HCT116 (cell line): ENCODE measurements at places on chromosomes 16 and 17. TPM values are rescaled to one million over a fixed set of nuclear protein-coding genes. Genes with fewer than 3 reads are reported as not detected.

- DNase-seq = no peak
These were observed 317.8 kb downstream of the CA10 start for GRCh38 chr17:51840688-51841087.

CCDC78 gene
- 22.9 TPM for total RNA-seq

OR2C1 gene
- total RNA-seq = not detected

TMEM92 gene
- 6.6 TPM for total RNA-seq

DNA sequence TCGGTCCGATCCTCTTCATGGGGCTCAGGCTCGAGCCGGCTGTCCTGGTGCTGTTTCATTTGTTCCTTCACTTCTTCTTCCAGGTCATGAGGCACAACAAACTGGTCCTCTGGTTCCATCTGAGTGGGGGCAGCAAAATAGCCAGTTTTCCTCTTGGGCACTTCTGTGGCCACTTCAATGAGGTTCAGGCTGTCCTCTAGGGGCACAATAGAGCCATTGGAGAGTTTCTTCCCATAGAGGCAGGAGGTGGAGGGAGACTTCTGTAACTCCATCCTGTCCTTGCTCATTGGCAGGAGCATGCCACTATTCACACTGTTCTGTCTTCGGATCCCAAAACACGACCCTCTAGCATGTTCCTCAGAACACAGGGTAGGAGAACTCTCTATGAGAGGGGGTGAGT is 22.9 kb downstream of the MARVELD3 start:
- no peak for DNase-seq

MXRA7 gene
- 57.1 TPM for total RNA-seq
